ENCODE measurements at places on chromosomes 11 and 22. TPM values are rescaled to one million over a fixed set of nuclear protein-coding genes. Genes with fewer than 3 reads are reported as not detected.

Gene MTMR3
- 24.3 TPM for total RNA-seq

Gene KCTD14
- 0.19 TPM for total RNA-seq

Gene PHOX2A
- total RNA-seq, result not detected

Gene CECR2
- 0.15 TPM for total RNA-seq

Gene GLYAT
- not detected for total RNA-seq

Gene GAB4
- total RNA-seq, result not detected

Gene CARD16
- total RNA-seq, result 92.5 TPM

Gene GPR137
- total RNA-seq, result 24.6 TPM

Gene RIMBP3C
- total RNA-seq, result not detected

Gene CD3E
- 841 TPM for total RNA-seq

Gene ME3
- total RNA-seq, result 2.9 TPM

Gene TMEM132A
- 0.47 TPM for total RNA-seq

Gene SDHAF2
- 42.4 TPM for total RNA-seq

Gene TMEM151A
- total RNA-seq, result not detected

Gene UBQLNL
- total RNA-seq, result 0.45 TPM

Gene OR52K1
- not detected for total RNA-seq

Gene C1QTNF6
- total RNA-seq, result 8.3 TPM

Gene SLC6A5
- total RNA-seq, result not detected

Gene FOLR1
- not detected for total RNA-seq

Gene TRAPPC4
- total RNA-seq, result 58.5 TPM

Gene CARNS1
- total RNA-seq, result 1.9 TPM

Gene GAS2L1
- total RNA-seq, result 5.1 TPM

Gene SCGB1D2
- total RNA-seq, result not detected

Gene POLA2
- 55.2 TPM for total RNA-seq

Gene HORMAD2
- not detected for total RNA-seq

Gene RGL4
- total RNA-seq, result 29.1 TPM

Gene SBF1
- 211 TPM for total RNA-seq

Gene FAM180B
- total RNA-seq, result not detected

Gene KLHL35
- total RNA-seq, result 0.50 TPM

Gene ELFN2
- total RNA-seq, result 0.23 TPM

Gene LDHAL6A
- not detected for total RNA-seq

Gene MS4A7
- not detected for total RNA-seq

Gene OR4D5
- not detected for total RNA-seq

Gene MMP13
- total RNA-seq, result not detected

Gene RFPL3
- not detected for total RNA-seq

Gene PRAME
- total RNA-seq, result not detected

Gene LIF
- total RNA-seq, result 103 TPM

Gene ADAMTS15
- total RNA-seq, result 0.04 TPM

Gene CCDC73
- total RNA-seq, result not detected

Gene QSER1
- 12.3 TPM for total RNA-seq

Gene ZDHHC8
- total RNA-seq, result 57.9 TPM

Gene BUD13
- 37.5 TPM for total RNA-seq

Gene SLC22A8
- total RNA-seq, result not detected

Gene PIWIL4
- 0.65 TPM for total RNA-seq

Gene CCDC116
- 0.42 TPM for total RNA-seq

Gene DEPDC7
- 1.6 TPM for total RNA-seq

Gene DDB1
- 222 TPM for total RNA-seq

Gene RASL10A
- 0.37 TPM for total RNA-seq

Gene SAA4
- total RNA-seq, result not detected

Gene PTGDR2
- total RNA-seq, result 1.3 TPM

Gene ACTN3
- not detected for total RNA-seq

Gene ANO9
- total RNA-seq, result 94.2 TPM

Gene SPI1
- total RNA-seq, result not detected

Gene PDXP
- total RNA-seq, result 21.8 TPM

Gene MIAT
- 37.8 TPM for total RNA-seq

Gene MIF
- total RNA-seq, result 730 TPM
